ENCODE measurements at places on chromosomes 1 and 21.

GRCh38 chr1:107817206-107817605 is 147.8 kb downstream of the VAV3 start:
- no peak for DNase-seq

- peak; percentile 87 for DNase-seq
These were observed at the start of gene TTC22 for GRCh38 chr1:54800899-54801759. Gene TTC22 (minus strand): TSS chr1:54801323. CDS start chr1:54801163, 160 bp downstream.

GRCh38 chr1:156502894-156503697 is 2.5 kb upstream of the MEF2D start:
- no peak for DNase-seq

- no peak for DNase-seq
These were observed 34.8 kb upstream of the PSMG1 start for GRCh38 chr21:39218082-39218409.

DNA sequence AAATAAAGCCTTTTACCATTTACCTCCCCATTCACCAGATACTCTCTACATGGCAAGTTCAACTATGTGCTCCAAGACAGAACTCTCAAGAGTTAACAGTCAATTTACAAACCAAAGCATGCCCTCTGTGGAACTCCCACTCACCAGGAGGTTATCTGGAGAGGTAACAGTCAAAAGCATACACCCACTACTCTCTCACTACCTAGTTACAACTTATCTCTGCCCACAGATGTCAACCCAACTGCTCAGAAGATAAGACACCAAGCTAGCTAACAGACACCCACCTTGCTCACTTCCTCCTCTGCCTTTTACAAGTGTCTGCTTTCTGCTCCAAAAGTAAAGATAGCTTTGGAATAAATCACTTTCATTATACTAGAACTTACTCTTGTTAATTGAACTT is 131.0 kb downstream of the TRIM33 start:
- no peak for DNase-seq

- no peak for DNase-seq
These were observed 78.0 kb downstream of the RGS13 start for GRCh38 chr1:192713921-192714320.

DNA sequence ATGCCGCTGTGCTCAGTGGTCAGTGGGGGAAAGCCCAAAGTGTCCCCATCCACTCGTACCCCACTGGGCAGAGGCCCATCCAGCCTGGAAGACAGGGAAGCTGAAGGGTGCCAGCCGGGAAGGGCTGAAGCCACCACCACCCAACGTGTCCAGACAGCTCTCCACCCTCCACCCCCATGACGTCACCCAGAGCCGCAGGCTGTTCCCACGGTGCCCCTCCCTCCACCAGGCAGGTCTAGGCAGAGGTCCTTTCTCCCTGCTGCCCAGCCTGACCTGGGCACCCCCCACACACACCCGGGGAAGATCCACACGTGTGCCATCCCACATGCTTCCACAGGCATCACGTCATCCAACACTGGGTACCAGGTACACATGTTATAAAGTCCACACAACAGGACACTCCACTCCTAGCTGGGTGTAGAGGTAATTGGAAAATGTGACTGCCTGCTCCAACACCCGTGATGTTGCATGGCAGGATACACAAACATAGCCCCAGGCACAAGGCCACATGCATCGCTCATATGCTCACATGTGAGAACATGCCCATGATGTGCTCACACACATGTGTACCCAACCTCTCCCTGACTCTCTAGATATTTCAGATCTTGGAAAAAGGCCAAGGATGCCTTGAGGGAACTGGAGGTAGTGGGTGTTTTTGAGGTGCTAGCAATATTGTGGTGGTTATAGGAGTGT is 5.1 kb upstream of the ARHGAP30 start:
- no peak for DNase-seq

DNA sequence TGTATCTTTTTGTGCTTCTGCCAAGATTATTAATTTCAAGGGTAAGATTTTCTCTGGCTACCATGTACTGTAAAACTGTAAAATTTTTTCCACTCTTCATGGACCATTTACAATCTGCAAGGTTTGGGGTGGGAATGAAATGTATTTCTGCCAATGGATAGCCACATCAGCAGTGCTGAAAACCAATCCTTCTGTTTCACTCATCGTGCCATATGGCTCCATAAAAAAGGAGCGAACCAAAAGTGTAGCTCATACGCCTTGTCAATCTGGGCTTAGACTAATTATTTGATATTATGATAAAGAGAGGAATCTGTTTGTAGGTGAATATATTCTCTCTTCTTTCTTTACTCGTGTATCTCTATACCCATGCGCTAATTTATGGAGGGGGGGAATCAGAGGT is 3.0 kb upstream of the SLC44A5 start:
- no peak for DNase-seq

GRCh38 chr1:205041001-205041715 is 1.9 kb upstream of the CNTN2 start:
- no peak for DNase-seq

DNA sequence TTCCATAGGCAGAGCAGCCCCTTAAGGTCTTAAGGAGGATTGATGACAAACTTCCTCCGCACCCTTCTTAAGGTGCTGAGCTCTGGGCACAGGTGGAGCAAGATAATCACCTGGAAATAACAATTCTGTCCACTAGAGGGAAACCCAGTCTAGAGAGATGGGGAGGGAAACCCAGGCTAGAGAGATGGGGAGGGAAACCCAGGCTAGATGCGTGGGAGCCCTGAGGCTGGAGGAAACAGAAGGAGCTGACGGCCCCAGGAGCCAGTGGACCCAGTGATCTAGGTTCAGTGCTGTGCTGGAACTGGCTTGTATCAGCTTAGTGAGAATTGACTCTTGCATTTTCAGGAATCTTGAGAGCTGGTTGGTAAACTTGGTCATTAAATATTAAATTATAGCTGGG is 17.8 kb upstream of the MYCL start:
- DNase-seq: peak; percentile 86

DNA sequence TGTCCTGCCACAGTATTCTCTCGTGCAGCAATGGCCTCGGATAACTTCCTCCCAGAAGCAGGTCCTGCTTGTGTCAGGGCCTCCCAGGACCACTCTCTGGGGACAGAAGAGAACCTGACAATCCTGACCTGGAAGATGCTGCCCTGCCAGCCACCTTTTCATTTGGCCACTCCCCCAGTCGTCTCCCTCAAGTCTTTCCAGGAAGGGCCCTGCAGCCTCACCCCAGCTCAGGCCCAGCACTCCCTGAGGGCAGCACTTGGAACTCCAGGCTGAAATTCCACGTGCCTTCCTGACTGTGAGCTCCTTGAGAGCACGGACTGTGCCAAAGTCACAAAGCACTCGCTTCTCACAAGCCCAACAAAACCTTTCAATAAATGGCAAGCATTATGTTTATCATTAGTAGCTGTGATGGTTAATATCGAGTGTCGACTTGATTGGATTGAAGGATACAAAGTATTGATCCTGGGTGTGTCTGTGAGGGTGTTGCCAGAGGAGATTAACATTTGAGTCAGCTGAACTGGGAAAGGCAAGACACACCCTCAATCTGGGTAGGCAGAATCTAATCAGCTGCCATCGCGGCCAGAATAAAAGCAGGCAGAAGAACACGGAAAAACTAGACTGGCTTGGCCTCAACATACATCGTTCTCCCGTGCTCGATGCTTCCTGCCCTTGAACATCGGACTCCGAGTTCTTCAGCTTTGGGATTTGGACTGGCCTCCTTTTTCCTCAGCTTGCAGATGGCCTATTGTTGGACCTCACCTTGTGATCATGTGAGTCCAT is 2.3 kb upstream of the CLEC20A start:
- DNase-seq: no peak

GRCh38 chr21:33418691-33419090 is 15.5 kb downstream of the IFNGR2 start:
- DNase-seq: no peak

GRCh38 chr1:52752484-52752826 is 26.2 kb downstream of the ZYG11B start:
- no peak for DNase-seq

GRCh38 chr1:204730826-204731459 is 45.4 kb upstream of the LRRN2 start:
- no peak for DNase-seq

GRCh38 chr1:151803164-151803563 is 2.1 kb downstream of the LINGO4 start:
- peak; percentile 8 for DNase-seq

GRCh38 chr1:39490596-39491145 is 765 bp upstream of the BMP8A start:
- no peak for DNase-seq

GRCh38 chr1:217747156-217747769 is 116.1 kb downstream of the SPATA17 start:
- DNase-seq: peak; percentile 13

- peak; percentile 63 for DNase-seq
These were observed at the start of gene KCNQ4 for GRCh38 chr1:40783001-40783905. Gene KCNQ4 (plus strand): TSS chr1:40783787. CDS start chr1:40784094, 307 bp downstream.

DNA sequence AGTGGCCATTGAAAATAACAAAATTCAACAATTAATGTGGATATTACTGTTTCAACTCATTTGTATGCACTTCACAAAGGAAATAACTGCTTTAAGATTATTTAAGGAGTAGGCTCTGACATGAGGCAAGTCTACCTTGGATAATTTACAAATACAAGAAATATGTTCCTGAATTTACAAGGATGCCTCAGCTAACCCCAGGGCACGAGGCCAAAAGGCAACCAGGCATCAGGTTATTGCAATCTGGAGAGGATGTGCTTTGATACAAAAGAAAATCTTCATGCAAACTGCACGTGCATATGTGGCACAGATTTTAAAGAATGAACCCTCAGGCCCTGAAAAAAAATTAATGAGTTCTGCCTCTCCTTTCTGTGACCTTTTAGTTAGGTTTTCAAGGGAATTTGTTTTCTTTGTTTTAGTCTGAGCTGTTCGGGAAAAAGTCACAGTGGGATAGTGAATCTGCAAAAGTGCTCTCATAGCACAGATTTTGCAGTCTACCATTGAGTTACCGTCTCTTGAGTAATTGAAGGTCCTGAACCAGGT is 1304.2 kb upstream of the ADGRL4 start:
- no peak for DNase-seq

- DNase-seq: no peak
These were observed 10.1 kb downstream of the MEF2D start for GRCh38 chr1:156490401-156491032.

- no peak for DNase-seq
These were observed 9.4 kb downstream of the CORT start for GRCh38 chr1:10459184-10459583.

GRCh38 chr1:8684590-8684989 is 132.8 kb downstream of the RERE start:
- no peak for DNase-seq

GRCh38 chr1:223089250-223089649 is 53.8 kb downstream of the TLR5 start:
- DNase-seq: no peak

DNA sequence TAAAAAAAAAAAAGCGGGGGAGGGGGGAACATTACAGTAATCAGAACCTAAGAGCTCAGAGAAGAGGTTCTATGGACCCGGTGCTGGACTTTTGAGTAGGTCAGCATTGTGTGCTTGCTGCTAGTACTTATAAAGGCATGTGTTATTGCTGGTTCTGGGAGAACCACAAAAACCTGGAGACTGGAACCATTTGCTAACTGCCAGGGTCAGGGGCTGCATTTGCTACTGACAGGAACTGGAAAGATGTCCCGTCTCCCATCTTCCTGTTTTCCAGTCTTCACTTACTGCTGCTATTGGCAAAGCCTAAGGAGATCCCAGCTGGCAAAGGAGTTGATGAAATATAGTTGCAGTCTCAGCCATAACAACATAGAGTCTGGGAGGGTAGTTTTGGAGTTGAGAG is 4.3 kb downstream of the RNF2 start:
- DNase-seq: no peak

DNA sequence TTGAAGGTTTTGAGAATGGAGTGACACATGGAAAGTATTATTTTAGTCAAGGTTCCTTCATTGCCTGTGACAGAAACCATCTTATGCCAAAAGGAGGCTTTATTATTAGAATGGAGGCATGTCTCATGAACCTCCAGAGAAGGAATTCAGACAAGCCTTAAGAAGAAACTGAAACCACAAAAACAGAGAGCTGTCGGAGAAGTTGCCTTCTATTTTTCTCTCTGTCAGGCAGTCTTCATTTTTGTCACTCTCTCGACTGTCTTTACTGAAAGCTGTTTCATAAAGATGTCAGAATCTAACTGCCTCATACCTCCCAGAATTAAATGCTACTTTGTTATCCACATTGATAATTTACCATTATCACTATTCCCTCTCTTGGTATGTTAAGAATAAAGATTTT is 434.7 kb upstream of the ADGRL4 start:
- DNase-seq: no peak

GRCh38 chr1:178150610-178151009 is 56.7 kb downstream of the RASAL2 start:
- no peak for DNase-seq

DNA sequence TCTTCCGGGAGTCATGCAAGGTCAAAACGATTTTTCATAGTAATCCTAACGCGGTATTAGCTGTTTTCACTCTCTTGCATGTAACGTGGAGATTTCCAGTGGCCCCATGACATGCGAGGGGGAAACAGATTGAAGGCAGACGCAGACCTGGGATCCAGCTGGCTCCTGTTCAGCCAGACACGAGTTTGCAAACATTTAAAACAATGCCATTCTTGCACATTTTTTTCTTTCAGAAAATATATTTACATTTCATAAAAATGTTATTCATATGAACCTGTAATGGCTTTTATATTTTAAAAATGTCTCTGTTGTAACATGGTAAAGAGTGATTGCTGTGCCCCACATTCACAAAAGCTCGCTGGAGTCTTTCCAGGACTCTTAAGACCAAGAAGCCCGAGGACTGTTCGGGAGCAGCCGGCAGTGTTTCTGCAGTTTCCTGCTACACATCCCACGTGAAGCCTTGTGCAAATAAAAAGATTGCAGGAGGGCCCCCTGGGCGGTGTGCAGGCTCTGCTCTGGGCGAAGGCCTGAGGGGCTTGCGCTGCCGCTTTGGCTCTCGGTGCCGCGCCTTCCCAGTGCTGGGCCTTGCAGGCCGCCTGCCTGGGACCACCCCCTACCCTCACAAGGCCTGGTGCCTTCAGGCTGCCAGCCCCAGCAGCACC is 184.9 kb downstream of the DYRK1A start:
- no peak for DNase-seq

GRCh38 chr1:93411000-93411399 is 36.9 kb upstream of the FNBP1L start:
- no peak for DNase-seq

DNA sequence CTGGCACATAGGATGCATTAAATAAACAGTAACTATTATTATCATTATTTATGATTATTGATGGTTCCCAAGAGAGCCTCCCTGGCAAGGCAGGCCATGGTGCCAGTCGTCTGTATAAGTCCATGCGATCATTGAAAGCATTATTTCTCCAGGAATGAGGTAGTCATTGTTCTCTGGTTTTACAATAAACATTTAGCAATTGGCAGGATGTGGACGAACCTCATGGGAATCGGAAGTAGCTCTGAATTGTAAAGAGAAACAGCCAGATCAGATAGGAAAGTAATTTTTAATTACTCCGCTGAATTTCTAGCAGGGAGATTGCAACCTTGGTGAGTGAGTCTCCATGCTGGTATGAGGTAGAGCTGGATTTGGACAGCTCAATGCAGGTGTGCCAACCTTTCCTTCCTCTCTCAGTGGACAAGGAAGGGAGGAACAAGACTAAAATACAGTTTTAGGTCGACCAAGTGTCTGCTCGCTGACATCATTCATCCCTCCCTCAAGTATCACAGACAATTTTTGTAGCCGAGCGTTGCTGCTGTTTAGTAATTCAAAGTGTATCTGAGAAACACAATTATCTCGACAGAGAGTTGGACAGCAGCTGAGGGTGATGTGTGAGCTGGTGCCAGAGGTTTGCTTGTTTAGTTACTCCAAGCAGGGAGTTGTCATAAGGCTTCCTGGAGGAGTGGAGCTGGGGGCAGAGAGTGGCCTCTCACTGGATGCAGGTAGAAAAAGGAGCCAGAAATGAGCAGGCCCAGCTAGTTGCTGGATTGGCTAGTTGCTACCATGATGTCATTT is 250.8 kb downstream of the KCNJ6 start:
- no peak for DNase-seq
